Frontal cortex (tissue), 4 donors: ENCODE measurements at places on chromosomes 13 and 19. TPM values are rescaled to one million over a fixed set of nuclear protein-coding genes. Genes with fewer than 3 reads are reported as not detected.

GRCh38 chr19:49434907-49435583 lies 6.3 kb downstream of the SLC17A7 start:
- DNase-seq: no peak

DNA sequence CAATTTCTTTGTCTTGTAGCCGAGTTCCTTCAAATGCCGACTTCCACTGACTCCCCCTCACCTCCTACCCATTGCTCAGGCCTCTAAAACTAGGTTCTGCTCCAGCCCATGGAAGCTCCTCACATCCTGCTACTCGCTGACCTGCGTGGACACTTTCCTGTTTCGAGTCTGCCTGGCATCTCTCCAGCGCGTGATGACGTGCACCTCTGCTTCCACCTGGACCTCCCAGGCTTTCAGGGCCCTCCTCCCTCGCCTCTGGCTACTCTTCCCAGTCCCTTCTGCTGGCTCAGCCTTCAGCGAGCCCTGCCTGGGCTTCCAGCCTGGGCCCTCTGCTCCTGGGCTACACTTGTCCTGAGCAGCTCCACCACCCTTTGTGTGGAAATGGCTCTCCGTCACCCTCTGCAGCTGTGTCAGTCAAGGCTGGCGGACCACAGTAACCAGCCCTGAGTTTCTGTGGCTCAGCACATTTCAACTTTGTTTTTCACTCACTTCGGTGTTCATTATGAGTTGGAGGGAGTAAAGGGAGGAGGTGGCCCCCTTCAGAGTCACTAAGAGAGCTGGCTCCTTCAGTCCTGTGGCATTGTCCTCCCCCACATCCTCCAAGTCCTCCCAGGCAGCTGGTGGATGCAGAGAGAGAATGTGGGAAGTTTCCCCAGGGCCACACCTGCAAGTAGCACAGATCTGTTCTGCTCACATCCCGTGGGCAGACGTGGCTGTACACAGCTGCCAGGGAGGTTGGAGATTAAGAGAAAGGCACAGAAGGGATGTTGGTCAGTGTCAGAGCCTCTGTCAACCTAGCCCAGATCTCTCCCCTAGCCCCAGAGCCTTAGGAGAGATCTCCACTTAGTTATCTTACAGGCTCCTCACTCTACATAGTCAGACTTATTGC lies 49.4 kb downstream of the SERP2 start:
- DNase-seq: no peak

DNA sequence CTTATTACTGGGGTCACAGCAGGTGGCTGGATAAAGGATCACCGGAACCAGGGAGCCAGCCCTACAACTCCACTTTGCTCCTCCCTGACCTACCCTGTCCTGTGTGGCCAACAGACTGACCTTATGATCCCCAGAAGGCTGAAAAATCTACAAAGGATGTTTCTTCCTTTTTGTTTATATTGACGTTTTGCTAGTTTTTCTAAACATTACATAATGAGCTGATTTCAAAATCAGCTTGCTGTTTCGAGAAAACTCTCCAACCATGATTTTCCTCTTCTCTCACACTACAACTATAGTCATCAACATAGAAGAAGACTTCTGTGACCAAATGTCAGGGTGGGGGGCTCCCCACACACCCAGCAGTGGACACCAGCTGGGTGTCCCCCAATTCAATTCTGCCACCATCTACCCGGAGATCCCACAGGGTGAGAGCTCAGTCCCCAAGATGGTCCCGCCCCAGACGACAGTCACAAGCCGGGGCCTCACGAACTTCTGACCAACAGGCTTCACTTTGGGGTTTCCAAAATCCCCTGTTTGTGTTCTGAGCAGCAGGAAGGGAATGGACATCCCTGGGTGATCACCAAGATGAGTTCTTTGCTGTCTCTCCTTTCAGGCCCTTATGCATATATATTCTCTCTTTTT lies 35.0 kb downstream of the ZNF536 start:
- no peak for DNase-seq

SRRM5 gene
- total RNA-seq: not detected
